Stimulated activated naive B cell treated with anti-CD40 and anti-IgM and Interleukin-4, amounts not matched to agents 10 μg/mL and 1 μg/mL and 100 μg/mL, for 72 hours (primary cell): ENCODE measurements at places on chromosomes 6 and 20.
A peak's percentile ranks its signal among the peaks of the same experiment; 100 is the strongest.

DNA sequence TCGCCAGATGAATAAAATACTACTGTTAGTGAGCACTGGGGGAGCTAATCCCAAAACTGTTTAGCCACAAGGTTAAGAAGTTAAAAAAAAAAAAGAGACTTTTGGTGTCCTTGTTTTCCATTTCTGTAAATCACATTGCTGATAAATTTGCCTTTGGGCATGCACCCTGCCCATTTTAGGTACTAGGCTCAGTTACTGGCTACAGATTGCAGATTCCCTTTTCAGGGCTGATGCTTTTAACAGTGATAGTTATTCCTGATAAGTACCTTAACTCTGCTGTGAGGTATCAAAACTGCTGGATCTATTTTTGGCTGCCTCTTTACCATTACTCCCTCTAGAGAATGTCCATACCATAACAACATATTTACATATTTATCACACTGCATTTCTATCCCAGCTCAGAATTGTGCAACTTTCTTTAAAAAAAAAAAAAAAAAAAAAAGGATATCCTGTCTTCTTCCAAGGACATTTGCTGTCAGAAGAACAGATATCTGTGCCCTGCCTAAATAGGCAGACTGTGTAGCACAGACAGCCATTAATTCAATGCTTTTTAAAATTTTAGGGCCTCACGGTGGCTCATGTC, 94.5 kb downstream of the SSR1 start:
- DNase-seq = no peak

- DNase-seq = no peak
Measured at GRCh38 chr6:43712579-43712978, 25.0 kb upstream of the MRPS18A start.

DNA sequence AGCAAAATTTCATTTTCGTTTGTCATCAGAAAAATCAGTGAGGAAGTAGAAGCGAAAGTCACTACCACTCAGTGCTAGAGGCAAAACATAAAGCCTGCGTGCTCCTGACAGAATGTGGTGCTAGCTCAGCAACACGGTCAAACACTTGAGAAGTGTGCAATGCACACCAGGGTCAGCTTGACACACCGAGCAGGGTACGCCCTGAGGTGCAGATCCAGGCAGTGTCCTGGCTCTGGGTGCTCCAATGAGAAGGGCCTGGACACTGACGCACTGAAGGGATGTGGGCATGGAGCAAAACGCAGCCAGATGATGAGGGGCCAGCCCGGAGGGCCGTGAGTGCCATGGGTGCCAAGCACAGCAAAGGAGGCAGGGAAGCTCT, 5.9 kb downstream of the RNASET2 start:
- DNase-seq = peak; percentile 18

GRCh38 chr6:31158863-31159855, 770 bp downstream of the TCF19 start:
- no peak for DNase-seq

DNA sequence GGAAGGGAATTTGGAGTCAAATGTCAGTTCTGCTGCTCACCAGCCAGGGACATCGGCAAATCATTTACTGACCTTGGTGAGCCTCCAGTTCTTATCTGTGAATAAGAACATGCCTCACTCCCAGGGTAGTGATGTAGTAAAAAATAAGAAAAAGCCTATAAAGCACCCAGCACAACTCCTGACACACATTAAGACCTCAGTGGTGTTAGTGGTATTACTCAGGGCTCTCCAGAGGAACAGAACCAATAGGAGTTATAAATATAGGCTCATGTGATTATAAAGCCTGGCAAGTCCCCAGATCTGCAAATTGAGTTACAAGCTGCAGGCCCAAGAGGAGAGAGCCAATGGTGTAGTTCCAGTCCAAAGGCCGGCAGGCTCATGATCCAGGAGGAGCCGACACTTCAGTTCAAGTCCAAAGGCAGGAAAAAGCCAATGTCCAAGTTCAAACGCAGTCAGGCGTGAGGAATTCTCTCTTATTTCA, 71.3 kb upstream of the EYA2 start:
- DNase-seq = no peak

- no peak for DNase-seq
Measured at GRCh38 chr6:110341663-110342596, 16.2 kb downstream of the METTL24 start.

DNA sequence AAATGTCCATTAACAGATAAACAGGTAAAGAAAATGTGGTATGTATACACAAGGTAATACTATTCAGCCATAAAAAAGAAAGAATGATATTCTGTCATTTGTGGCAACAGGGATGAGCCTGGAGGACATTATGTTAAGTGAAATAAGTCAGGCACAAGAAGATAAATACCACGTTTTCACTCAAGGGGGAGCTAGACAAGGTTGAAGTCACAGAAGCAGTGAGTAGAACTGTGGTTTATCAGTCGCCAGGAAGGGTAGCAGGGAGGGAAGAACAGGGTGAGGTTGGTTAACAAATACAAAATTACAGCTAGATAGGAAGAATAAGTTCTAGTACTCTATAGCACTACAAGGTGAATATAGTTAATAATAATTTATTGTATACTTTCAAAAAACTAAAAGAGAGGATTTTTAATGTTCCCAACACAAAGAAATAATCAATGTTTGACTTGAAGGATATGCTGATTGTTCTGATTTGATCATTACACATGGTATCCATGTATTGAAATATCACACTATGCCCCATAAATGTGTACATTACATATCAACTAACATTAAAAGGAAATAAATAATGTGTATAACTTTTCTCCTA, 21.1 kb downstream of the RTN4IP1 start:
- DNase-seq = peak; percentile 28

GRCh38 chr20:50504231-50504823, 5.9 kb upstream of the PTPN1 start:
- no peak for DNase-seq

DNA sequence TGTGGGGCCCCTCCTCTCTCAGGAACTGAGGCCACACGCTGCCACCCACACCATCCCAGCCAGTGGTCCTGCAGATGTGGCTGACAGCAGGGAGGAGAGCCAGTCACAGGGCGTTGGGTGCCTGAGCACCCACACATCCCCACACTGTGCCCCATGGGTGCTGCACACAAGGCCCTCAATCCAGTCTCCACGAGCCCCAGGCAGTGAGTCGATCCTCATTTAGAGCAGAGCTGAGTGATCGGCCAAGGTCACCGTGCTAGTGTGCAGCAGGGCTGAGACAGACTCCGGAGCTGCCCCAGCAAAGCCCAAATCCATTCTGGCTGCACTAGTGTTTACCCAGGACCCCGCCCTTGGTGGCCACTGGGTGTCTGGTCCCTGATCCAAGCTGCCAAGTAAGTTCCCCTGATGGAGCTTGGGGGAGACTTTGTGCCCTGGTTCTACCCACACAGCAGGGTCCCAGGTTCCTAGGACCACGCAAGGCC, 9.0 kb downstream of the C20orf203 start:
- DNase-seq = no peak

DNA sequence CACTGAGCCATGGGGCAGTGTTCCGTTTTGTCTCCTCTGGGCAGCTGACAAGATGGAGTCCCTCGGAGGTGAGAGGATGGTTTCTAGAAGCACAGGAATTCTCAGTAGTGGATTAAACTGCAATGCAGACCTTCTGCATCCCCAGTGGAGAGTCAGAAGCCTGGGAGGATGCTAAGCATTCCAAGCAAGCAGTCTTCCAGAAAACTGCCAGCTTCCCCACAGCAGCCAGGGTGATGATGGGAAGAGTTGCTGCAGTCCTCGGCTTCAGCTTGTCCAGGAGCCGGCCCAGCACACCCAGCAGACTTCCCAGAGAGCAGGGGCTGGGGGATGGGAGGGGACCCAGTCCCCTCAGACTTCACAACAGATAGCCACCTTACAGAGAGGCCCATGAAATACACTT, 163.6 kb downstream of the LY86 start:
- DNase-seq = no peak

DNA sequence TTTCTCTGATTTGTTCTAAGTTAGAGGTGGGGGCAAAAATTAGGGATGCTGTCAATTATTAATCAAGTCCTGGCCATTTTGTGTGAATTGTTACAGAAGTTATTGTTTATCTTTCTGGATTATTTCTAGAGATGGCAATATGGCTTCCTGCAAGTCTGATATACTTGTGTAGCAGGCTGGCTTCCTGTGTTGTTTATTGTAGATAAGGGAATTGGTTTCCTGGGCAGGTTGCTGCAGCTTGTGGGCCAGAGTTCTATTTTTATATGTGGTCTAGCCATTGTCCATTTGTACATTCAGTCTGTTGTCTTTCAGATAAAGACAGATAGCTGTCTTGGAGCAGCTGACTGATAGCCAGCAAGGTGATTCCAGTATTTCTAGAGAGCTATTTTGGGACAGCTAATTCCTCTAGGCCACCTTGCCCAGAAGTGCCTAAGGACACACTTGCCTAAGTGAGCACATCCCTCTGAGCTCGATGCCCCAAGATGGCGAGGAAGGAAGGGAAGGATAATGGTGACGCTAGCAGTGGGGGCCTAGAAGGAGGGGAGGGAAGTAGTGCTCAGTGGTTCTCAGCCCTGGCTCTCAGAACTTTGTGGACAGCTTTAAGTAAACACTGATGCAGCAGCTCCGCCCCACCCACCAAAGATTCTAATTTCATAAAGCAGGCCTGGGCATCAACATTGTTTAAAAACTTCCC, 25.5 kb downstream of the DDO start:
- DNase-seq = no peak

DNA sequence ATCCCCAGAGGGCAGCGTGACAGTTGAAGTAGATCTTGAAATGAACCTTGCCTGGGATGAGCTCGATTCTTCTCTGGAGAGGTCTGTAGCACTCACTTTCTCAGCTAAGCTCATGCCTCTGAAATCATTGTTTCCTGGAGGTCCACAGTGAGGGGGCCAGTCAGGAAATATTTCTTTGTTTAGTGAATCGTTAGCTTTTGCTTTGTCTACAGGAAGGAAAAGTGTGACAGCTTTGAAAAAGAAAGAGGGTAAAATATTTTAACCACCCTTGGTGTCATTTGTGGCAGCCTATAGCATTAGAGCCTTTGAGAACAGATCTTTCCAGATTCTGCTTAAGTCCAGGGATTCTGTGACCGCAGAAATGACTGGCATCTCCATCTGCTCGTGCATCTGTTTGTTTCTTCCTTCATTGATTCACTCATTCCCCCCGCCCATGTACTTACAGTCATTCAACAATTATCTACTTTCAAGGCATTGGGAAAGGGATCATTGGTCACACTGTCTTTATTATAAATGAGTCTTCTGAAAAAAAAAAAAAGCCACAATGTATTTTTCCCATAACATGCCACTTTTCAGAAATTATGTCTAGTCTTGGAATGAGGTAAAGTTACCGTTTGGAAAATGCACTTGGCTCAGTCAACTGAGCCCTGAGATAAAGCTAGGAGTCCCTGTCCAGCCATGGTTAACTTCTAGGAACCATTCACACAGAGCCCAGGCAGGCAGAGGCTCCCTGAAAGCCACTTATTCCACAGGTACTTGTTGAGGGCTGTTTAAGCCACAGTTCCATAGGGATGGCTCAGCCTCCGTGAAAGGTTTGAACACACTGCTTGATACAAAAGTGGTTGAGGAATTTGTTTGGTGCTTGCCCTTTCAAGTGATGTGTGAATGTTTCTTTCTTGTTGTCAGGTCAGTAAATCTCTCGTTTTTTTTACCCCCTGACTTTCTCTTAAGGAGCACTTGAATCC, 86.0 kb downstream of the TIAM2 start:
- no peak for DNase-seq

DNA sequence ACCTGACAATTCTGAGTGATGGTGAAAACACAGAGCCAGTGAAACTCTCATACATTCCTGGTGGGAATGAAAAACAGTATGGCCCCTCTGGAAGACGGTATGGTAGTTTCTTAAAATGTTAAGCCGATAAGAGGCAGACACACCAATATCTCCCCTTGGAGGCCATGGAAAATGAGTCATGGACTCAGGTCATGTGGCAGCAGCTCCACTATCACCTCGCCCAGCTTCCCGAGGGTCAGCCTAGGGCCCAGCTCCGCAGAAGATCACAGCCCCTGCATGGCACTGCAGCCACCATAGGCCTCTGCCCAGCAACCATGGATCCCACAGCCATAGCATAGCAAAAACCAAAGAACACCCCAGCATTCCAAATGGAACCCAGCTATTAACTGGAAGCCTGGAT, 21.4 kb downstream of the BPIFA1 start:
- DNase-seq = no peak

GRCh38 chr6:89133981-89134380, 11.9 kb upstream of the PM20D2 start:
- DNase-seq = no peak

DNA sequence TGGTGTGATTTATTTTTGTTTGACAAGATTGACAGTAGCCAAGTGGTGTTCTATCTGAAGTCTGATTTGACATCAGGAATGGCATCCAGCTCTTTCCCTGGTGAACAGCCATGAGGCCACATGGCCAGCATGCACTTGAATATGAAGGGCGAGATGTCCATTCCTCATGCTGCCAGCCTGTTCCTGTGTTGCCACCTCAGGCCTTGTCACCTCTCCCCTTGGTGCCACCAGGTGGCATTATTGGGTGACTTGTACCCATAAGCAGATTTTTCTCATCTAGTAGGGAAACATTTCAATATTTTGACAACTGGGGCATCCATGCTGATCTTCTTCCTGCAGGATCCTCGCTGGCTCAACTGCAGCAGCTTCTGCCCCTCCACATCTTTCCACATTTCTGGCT, 199.1 kb downstream of the ERMARD start:
- no peak for DNase-seq

GRCh38 chr6:43833996-43834390, 64.0 kb downstream of the VEGFA start:
- no peak for DNase-seq

- peak; percentile 57 for DNase-seq
Measured at GRCh38 chr6:90284236-90285041, 12.2 kb downstream of the BACH2 start.

DNA sequence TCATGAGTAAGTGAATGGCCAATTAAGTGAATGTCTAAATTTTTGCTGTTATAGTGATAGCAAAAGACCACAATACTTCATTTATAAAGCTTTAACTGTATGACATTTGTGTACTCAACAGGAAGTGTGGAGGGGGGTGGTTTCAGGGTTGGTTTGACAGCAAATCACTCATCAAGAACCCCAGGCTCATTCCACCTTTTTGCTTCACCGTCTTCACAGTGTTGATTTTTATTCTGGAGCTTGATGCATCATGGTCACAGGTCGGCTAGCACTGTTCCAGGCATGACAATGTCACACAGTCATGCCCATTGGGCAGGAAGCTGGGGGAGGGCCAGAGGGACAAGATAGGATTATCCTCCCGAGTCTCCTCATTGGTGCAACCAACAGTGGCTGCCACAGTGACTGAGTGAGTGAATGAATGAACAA, 75.0 kb downstream of the MDGA1 start:
- peak; percentile 24 for DNase-seq

GRCh38 chr6:155380666-155381332, 66.5 kb upstream of the TFB1M start:
- no peak for DNase-seq

GRCh38 chr20:45826381-45827019, 612 bp downstream of the TNNC2 start:
- DNase-seq = no peak

DNA sequence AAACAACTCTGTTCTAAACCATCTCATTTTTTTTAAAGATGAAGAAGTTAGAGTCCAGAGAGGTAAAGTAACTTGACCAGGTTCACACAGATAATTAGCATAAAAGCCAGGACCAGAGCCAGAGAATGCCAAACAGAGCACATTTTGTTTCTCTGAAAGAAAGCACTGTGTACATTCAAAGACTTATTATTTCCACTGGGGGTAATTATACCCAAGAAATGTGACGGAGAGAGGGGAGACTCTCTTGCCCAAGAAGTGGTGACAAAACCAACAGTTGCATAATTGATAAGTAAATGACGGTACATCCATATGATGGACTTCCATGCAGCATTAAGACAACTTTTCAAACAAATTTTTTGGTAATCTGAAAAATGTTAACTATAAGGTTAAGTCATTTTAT, 111.6 kb downstream of the RTN4IP1 start:
- DNase-seq = no peak

- DNase-seq = no peak
Measured at GRCh38 chr6:19554356-19555225, 282.6 kb upstream of the ID4 start.
